Ureter (tissue), 1 donor: ENCODE measurements at places on chromosomes 2 and 18. TPM values are rescaled to one million over a fixed set of nuclear protein-coding genes. Genes with fewer than 3 reads are reported as not detected.

Gene EHD3
- total RNA-seq: 12.7 TPM

Gene OSR1
- total RNA-seq: 34.7 TPM

DNA sequence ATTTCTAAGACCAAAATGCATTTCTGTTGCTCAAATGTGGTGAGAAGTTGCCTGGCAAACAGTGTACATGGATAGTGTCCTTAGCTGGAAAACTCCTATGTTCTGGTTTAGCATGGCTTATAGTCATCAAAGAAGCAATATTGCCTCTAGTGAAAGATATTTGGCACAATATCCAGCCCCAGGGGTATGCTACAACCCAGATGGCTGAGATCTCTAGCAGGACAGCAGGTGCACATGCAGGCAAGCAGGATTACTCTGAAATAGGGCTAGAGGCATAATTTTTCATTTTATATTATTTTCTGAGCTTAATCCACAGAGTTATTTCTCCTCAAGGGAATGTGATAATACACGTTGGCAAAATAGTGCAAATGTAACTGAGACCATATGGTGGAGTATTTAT is 34.0 kb downstream of the CCDC195 start:
- DNase-seq: no peak

GRCh38 chr2:72623481-72623880 is 202.4 kb downstream of the EXOC6B start:
- no peak for DNase-seq

DNA sequence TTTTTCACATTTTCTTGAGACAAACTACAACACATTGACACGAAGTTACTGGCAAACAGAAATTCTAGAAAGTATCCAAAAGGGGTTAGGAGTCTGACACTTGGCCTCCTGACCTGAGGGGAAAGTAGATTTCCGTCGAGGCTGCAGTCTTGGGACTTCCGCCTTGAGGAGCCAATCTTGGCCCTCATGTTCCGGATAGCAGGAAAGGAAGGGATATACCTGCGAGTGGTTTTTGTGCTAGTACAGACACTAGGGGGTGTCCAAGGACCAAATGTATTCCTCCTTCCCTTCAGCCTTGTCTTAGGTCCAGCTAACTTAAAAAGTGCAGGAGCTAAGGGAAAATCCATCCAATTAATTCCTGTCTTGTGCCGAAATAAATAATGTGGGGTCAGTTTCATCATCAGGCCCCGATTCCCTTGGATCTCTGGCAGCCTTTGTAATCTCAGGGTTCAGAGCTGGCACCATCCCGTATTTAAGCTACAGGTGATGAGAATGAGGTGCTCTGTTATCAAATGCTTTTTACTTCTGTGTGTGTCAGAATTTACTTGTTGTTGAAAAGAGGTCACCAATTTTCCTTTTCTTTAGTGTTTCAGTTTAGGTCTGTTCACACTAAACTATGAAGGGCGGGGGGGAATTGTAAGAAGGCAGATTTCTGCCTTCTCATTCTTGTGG is 330.2 kb upstream of the FANCL start:
- DNase-seq: peak; percentile 49

Gene ABCG8
- total RNA-seq: not detected

- DNase-seq: peak; percentile 37
Observed at GRCh38 chr2:238940806-238941205, 92.9 kb downstream of the TWIST2 start.

Gene STK36
- total RNA-seq: 55.4 TPM

Gene ZNF142
- total RNA-seq: 35.4 TPM

Gene INHA
- total RNA-seq: 0.78 TPM

Gene TSPYL6
- total RNA-seq: not detected

- no peak for DNase-seq
Observed at GRCh38 chr2:16386031-16386430, 279.6 kb downstream of the CYRIA start.

DNA sequence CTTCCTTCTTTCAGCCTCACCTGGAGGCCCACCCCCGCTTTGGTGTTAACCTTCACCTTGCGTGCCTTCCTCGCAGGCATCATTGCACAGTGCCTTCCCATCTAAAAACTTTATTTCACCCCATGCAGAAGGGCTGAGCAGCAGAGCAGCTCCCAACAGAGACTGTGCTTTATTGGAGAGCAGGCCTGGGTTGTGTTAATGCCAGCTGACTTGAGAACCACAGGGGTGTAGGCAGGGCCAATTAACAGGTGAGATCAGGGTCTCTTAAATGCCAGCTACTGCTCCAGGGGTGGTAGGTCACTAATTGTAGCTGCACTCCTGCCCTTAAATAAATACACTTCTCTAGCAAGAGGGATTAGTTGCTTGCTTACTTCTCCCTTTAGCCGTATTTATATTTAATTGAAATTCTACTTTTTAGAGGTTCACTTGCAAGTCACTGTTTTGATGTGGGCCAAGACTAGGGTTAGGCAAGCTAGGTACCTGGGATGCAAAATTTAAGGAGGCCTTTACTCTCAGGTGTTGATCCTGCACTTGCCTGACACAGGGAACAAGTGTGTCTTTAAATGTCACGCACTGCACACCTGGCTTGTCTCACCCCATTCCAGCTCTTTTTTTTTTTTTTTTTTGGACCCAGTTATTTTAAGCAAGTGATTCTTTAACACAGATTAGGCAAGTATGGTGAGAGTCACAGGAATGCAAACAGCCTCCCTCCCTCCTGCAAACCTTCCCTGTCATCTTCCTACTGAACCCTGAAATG is 54.5 kb downstream of the LYPD1 start:
- no peak for DNase-seq

DNA sequence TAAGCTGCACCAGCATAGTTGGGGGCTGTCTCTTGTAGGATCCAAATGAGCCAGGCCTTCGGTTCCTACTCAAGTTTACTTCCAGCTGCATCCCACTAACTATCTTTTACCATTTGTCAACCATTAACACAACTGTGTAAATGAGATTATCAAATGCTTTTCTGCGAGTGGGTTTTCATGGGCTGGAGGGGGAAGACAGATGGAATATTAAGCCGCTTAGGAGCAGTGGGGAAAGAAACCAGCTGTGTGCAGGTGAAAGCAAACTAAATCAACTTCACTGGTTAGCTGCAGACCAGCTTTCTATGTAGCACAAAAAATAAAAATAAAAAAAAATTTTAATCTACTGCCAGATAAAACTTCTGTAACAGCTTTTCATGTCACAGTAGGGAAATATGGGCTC is 307.3 kb upstream of the FBXO11 start:
- no peak for DNase-seq

DNA sequence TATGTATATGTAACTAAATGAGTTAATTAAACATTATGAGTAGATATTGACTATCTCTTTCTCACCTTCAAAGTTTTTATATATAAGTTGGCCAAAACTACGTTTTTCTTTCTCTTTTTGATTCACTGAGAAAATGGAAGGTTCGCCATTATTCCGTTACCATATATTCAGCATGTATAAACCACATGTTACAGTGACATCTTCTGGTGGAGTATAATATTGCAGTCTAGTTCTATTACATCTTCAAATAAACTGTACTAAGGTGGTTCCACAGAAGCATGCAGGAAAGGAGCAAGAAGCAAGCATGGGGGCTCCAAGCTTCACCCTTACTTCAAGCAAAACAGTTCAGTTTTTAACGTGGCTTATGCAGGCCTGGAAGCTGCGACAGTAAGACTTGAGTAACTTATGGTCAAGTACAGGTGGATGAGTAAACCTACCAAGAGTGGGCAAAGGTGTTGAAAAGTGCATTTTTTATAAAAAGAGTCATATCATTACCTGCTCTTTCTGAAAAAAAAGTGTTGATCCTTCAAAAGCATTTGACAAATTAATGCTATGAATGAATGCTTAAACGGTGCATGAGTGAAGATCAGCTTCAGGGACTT is 129.8 kb upstream of the RAB6C start:
- no peak for DNase-seq

Gene BOLA3
- total RNA-seq: 40.6 TPM

Gene ACTG2
- total RNA-seq: 918 TPM

GRCh38 chr18:44777457-44778192 is 96.9 kb downstream of the SETBP1 start:
- DNase-seq: peak; percentile 45

GRCh38 chr2:40032650-40033319 is 253.7 kb upstream of the THUMPD2 start:
- DNase-seq: no peak

Gene SNRPD1
- total RNA-seq: 55.8 TPM

GRCh38 chr18:66759050-66759828 is 155.3 kb upstream of the CDH19 start:
- DNase-seq: no peak

- no peak for DNase-seq
Observed at GRCh38 chr18:59810183-59810582, 89.6 kb upstream of the PMAIP1 start.

DNA sequence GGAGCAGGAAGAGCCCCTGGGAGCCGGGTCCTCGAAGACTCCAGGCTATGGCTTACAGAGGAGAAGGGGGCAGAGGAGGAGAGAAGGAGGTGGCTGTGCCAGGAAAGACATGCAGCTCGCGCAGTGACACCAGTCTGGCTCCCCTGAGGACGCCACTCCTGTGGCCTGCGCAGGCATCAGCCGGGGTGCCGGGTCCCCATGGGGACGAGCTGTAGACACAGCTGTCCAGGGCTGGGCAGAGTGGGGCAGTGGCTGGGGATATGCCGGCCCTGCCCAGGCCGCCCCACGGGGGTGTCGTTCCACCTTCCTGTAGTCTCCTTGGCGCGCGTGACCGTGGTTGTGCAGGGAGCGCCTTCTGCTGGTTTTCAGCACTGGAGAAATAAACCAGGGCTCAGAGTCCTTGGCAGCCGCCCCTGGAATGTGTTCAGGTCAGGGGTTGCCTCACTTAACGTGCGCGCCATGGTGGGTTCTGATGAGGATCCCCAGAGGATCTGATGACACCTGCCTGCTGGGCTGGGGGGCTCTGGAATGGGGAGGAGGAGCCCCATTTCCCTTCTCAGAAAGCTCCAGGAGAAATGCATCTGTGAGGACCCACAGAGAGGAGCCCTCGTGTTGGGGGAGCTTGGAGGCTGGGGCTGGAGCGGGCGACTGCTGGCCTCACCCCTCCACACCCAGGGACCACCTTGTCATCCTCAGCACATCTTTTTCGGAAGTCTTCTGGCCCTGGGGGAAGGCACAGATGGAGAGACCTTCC is 26.7 kb downstream of the RAMP1 start:
- peak; percentile 82 for DNase-seq

Gene PCARE
- not detected for total RNA-seq

Gene GPR75
- total RNA-seq: 4.4 TPM

GRCh38 chr2:195961873-195962272 is 106.8 kb downstream of the DNAH7 start:
- no peak for DNase-seq

Gene NLRC4
- total RNA-seq: 0.65 TPM

DNA sequence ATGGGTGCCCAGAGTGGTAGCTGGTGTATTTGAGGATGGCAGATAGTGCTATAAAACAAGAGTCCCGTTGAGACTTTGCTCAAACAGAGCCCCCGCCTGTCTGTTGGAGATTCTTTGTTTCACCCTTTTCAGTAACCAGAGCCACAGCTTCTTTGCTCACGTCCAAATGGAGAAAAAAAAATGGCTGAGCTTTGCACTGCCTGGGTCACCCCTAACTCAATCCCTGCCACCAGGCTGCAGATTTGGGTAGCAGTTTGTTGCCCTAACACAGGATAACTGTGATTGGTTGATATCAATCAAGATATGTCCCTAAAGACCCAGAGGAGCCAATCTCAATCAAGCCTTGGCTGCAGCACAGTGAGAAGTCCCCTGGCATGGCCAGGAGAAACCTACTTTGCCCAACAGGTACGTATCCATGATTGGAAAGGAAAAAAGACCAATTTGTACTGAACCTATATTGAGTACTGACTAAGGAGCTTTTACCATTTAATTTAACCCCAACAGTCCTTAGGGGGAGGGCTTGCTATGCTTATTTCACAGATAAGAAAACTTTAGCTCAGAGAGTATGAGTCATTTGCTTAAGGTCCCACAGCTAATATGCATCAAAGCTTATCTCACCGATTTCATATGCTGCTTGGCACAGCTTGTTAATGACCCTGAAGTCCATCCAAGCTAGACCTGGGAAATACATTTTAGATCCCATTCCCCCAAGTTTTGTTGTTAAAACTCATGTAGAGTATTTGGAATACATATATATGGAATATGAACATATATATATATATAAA is 72.0 kb upstream of the SH3BP4 start:
- no peak for DNase-seq

- DNase-seq: no peak
Observed at GRCh38 chr2:103484906-103485305, 723.1 kb downstream of the TMEM182 start.

DNA sequence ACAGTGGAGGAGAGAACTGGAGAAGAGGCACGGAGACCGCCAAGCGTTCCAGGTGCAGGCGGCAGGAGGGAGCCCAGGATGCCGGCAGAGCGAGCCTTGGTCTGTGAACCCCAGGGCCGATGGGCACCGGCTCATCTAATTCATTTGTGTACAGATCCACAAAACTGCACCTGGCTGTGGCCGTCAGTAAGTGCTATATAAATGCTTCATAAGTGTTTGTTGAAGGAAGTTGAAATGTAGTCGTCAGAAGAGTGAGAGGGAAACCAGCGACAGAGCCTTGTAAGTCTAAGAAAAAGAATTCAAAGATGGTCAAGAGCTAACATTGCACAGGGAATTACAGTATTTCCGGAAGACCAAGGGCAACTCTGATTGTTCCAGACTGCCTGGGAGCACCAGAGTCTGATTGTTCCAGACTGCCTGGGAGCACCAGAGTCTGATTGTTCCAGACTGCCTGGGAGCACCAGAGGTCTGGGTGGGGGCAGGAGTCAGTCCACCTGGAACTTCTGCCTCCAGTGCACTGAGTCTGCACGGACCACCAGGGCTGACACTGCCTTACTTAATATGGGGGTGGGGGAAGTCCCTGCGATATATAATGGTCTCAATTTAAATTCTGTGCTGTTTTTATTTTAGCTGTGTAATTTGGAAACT is 112.3 kb downstream of the BCL2 start:
- DNase-seq: no peak

- DNase-seq: no peak
Observed at GRCh38 chr2:95552911-95553310, 38.9 kb upstream of the TRIM43 start.

Gene CTAGE1
- total RNA-seq: not detected

Gene IL1R2
- total RNA-seq: 5.9 TPM

- no peak for DNase-seq
Observed at GRCh38 chr2:74364533-74365505, 15.3 kb downstream of the DCTN1 start.
